GM19239 (cell line): ENCODE measurements at places on chromosomes 6 and 20.

DNA sequence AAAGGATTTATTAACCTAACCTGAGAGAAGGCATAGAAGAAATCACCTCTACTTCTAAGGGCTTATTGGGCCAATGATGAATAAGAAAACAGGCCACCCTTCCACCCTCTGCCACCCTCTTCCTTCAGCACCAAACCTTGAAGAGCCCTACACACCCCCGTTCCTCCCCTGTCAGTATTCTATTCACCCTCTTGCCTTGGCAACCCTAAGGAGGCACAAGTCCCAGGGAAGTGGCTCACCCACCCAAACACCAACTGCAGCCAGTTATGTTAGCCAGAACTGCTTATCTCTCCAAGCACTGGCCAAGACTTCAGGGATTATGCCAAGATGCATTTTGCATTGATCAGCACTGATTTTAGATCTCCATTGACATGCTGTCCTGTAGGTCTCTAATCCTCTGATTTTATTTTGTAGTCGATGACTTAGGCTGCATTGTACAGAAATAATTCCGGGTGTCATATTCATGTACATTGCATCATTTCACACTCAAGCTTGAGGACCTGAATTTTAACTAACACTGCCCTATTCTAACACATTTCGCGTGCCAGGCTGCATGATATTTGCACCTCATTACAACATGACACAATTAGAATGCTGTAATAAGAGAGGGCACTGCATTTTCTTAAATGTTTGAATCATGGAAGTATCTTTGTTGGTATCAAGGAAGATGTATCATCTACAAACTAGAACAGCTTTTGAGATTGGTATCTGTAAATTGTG lies 15.7 kb downstream of the CNKSR3 start:
- no peak for DNase-seq

DNA sequence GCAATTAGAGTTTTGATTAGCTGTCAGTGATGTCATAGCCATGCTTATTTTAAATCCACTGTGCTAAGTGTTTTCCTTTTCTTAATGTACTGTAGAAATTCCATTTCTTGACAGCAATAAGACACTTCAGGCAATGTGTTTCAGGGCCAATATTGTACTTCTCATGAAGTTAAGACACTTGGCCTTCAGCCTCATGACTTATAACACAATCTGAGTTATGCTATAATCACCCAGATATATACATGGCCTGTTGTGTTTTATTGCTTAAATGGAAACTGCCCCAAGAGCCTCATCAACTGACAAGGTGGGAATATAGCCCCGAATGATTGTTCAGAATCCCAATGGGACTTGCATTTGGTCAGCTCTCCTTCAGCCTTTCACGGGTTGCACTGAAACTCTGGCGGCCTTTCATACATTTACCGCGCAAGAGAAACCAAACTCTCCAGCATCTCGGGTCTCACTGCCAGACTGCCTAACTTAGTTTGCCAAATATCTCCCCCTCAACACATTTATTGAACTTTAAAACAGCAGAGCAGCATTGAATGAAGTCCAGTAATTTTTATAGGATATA lies 44.2 kb upstream of the TBX18 start:
- DNase-seq = no peak

- no peak for DNase-seq
Observed at GRCh38 chr6:106037060-106037459, 49.1 kb upstream of the PRDM1 start.

DNA sequence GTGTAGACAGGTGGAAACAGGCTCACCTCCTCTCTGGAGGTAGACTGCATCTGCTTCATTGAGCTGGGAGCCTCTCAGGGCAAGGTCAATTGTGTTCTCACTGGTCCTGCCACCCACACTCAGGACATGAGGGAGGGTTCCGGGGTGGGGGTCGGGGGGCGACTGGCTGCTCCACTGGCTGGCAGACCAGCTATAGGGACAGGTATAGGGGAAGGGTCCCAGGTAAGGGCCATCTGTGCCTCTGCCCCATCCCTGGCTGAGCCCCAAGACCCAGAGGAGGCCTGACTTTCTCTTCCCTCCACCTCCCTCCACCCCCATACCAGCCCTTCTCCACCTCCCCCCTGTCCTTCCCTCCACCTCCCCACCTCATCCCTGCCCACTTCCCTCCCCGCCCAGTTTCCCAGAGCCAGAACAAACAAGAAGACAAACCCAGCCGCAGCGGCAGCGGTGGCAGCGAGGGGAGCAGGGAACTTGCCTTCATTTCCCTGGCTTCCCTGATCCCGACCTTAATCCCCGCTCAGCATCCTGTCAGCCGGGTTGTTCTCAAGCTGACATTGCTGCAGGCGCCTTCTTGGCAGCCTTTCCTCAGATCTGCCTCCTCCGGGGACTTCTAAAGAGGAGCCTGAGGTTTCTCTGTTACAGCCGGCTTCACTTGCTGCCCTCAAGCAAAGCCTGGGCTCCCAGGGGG lies 18.3 kb upstream of the FOXP4 start:
- no peak for DNase-seq

GRCh38 chr6:82711971-82712370 lies 348.4 kb downstream of the TPBG start:
- DNase-seq = no peak
